B cell (primary cell): ENCODE measurements at places on chromosomes 3 and 15. TPM values are rescaled to one million over a fixed set of nuclear protein-coding genes. Genes with fewer than 3 reads are reported as not detected.

The RTP1 gene
- not detected in 2 replicates for total RNA-seq

The FGF7 gene
- total RNA-seq: 0.10 and 0.12 TPM in 2 replicates

The BUB1B gene
- 2.9 and 4.4 TPM in 2 replicates for total RNA-seq

The IL16 gene
- 284 and 287 TPM in 2 replicates for total RNA-seq

The GPR149 gene
- total RNA-seq: not detected in 2 replicates

The GAP43 gene
- not detected in 2 replicates for total RNA-seq

The CCNB2 gene
- total RNA-seq: 0.67 TPM in 1 of 2 replicates, not detected in the other

The KBTBD8 gene
- 27.6 and 32.6 TPM in 2 replicates for total RNA-seq

The PTPN9 gene
- total RNA-seq: 15.5 and 19.9 TPM in 2 replicates

The NDN gene
- not detected in 2 replicates for total RNA-seq

The ARMC8 gene
- total RNA-seq: 81.1 and 98.4 TPM in 2 replicates

The SOX14 gene
- total RNA-seq: not detected in 2 replicates

The UROC1 gene
- total RNA-seq: not detected in 2 replicates

The RSRC1 gene
- 46.3 and 54.6 TPM in 2 replicates for total RNA-seq

DNA sequence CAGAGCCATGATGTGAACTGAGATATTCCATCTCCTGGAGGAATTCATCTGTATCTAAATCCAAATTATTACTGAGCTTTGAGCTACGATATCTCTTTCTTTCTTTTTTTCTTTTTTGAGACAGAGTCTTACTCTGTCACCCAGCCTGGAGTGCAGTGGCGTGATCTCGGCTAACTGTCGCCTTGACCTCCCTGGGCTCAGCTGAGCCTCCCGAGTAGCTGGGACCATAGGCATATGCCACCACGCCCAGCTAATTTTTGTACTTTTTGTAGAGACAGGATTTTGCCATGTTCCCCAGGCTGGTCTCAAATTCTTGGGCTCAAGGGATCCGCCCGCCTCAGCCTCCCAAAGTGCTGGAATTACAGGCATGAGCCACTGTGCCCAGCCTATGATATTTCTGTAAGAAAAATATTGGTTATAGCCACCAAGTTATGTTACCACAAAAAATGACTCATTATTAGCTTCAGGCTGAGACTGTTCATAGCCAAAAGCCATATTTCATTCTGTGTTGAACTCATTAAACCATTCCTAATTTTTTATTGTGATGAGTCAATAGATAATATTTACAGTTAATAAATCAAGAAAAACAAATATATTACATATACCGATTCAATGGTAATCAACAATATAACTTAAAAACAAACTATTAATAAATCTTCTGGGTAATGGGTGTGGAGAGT lies 27.1 kb upstream of the SLC30A4 start:
- no peak overlapping the region for H3K4me3 ChIP-seq
- DNase-seq: no peak
- H3K4me1 ChIP-seq: no peaks in the 10 kb centered on the region
- H3K27ac ChIP-seq: no peak overlapping the region
- H3K36me3 ChIP-seq: no peaks in the 10 kb centered on the region
- peaks cover 4% of the 10 kb centered on the region for H3K27me3 ChIP-seq

GRCh38 chr3:144036498-144036897 lies 64.9 kb downstream of the DIPK2A start:
- no peak overlapping the region for H3K27ac ChIP-seq
- no peaks in the 10 kb centered on the region for H3K36me3 ChIP-seq
- H3K4me1 ChIP-seq: no peaks in the 10 kb centered on the region
- no peaks in the 10 kb centered on the region for H3K27me3 ChIP-seq

DNA sequence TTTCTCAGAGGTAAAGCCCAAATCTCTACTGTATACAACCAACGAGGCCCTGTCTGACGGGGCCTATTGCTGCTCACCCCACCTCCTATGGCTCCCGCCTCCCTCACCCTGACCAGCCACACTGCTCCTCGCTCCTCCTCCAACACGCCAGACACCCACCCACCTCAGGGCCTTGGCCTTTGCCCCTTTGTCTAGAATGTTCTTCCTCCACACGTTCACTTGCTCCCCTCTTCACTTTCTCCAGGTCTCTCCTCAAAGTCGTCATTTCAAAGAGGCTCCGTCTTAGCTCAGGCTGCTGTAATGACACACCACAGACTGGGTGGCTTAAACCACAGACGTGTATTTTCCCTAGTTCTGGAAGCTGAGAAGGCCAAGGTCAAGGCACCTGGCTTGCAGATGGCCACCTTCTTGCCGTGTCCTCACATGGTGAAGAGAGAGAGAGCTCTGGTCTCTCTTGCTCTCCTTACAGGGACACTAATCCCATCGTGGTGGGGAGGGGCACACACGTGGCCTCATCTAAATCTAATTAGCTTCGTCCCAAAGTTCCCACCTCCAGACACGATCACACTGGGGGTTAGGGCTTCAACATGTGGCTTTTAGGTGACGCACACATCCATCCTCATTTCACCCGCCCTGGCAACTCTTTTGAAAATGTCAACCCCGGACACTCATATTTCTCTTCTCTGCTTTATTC lies 98.2 kb downstream of the TLE3 start:
- no peak overlapping the region for H3K27ac ChIP-seq
- no peak overlapping the region for H3K4me3 ChIP-seq
- no peaks in the 10 kb centered on the region for H3K36me3 ChIP-seq
- H3K4me1 ChIP-seq: peaks cover 44% of the 10 kb centered on the region
- no peak for DNase-seq

- no peaks in the 10 kb centered on the region for H3K4me1 ChIP-seq
- no peak for DNase-seq
- H3K27ac ChIP-seq: no peak overlapping the region
- peaks cover 11% of the 10 kb centered on the region for H3K36me3 ChIP-seq
- H3K27me3 ChIP-seq: no peaks in the 10 kb centered on the region
- no peak overlapping the region for H3K4me3 ChIP-seq
These were observed 105.8 kb downstream of the DHX30 start for GRCh38 chr3:47908744-47909143.

GRCh38 chr3:71268462-71268999 lies 315.0 kb downstream of the FOXP1 start:
- peaks cover 4% of the 10 kb centered on the region for H3K36me3 ChIP-seq
- H3K27me3 ChIP-seq: no peaks in the 10 kb centered on the region
- peaks cover 19% of the 10 kb centered on the region for H3K4me1 ChIP-seq
- no peak for DNase-seq

- no peaks in the 10 kb centered on the region for H3K27me3 ChIP-seq
- DNase-seq: peak; percentile 89
- H3K36me3 ChIP-seq: peaks cover 12% of the 10 kb centered on the region
- H3K4me1 ChIP-seq: peaks cover 63% of the 10 kb centered on the region
These were observed 1.9 kb downstream of the KLF13 start for GRCh38 chr15:31328428-31328968.

GRCh38 chr3:42090973-42091731 lies at the start of gene TRAK1:
TRAK1 (plus strand) TSS chr3:42091357; CDS start chr3:42091470, 113 bp downstream.
- peak within 1 kb of the TSS; percentile 60 for H3K27ac ChIP-seq
- peak; percentile 6 for DNase-seq
- peaks cover 7% of the 10 kb centered on the region for H3K36me3 ChIP-seq
- peaks cover 34% of the 10 kb centered on the region for H3K4me1 ChIP-seq

DNA sequence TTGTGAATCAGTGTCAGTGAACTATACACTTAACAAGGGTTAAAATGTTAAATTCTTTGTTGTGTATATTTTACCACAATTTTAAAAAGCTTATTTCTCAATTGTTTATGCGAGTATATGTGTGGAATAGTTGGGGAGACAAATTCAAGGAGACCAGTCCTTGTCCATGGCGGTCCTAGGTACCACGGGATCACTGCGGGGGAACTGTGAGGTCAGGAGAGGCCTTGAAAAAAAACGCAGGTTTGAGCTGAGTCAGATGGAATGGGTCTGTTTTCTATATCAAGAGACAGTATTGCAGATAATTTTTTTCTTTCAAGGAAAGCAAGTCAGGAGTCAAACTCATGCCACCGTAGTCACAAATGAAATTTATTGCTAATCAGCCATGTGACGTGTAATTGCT lies 18.5 kb downstream of the IGF1R start:
- H3K36me3 ChIP-seq: no peaks in the 10 kb centered on the region
- no peaks in the 10 kb centered on the region for H3K27me3 ChIP-seq
- no peak overlapping the region for H3K27ac ChIP-seq
- H3K4me3 ChIP-seq: no peak overlapping the region

GRCh38 chr3:120670576-120670975 lies 11.5 kb downstream of the HGD start:
- DNase-seq: no peak
- no peaks in the 10 kb centered on the region for H3K36me3 ChIP-seq
- H3K4me1 ChIP-seq: no peaks in the 10 kb centered on the region
- H3K27me3 ChIP-seq: no peaks in the 10 kb centered on the region
- H3K4me3 ChIP-seq: no peak overlapping the region

DNA sequence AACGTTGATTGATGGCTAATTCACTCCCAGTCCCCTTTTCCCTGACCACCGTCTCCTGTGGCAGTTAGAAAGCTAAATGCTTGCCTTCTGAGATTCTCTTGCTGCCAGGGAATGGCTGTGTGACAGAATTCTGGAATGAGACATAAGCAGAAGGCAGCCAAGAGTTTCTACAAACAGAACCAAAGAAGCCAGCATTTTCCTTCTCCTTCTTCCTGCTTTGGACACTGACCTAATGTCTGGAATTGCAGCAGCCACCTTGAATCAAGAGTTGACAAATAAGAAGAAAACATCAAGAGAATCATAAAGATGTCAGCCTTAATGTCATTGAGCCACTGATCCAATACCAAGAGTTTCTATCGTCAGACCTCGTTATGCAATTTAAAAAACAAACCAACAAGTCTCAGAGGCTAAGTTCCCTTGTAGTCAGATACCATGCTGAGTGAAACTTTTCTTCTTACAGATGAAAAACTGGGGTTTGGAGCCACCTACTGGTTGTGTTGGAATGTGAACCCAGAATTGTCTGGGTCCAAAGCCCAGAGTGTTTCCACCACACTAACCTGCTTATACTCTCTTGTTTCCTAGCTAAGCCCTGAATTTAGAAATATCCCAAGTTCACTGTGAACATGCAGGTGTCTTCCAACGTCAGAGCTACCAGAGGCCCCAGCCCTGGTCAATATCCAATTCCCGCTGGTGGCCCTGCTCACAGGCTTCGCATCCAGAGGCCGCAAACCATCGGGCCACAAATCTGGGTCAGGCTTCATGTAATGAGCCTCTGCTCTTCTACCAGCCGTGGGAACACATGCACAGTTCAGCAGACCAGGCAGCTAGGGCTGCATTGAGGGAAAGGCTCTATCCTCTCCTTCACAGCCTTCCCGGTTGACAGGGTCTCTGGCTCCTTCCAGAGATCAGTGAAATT lies 42.5 kb downstream of the MCF2L2 start:
- no peak overlapping the region for H3K27ac ChIP-seq
- peaks cover 14% of the 10 kb centered on the region for H3K4me1 ChIP-seq
- peaks cover 11% of the 10 kb centered on the region for H3K27me3 ChIP-seq
- no peak overlapping the region for H3K4me3 ChIP-seq
- no peaks in the 10 kb centered on the region for H3K36me3 ChIP-seq
- peak; percentile 77 for DNase-seq

DNA sequence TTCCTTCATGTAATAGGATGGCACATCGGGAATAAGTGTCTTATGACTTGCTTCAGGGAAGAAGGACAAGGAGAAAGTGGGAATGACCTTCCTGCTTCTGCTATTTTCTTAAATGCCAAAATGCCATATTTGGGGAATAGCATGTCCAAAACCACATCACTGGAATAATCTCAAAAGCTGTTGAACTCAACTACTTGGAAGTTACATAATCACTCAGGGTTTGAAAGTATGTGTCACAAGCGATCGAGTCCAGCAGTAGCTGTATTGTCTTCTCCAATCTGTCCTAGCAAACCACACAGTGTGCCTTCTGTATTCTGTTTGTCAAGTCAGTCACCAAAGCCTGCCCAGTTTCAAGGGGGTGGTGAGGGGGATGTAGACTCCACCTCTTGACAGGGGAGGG lies 58.3 kb upstream of the GADL1 start:
- H3K27me3 ChIP-seq: no peaks in the 10 kb centered on the region
- no peak overlapping the region for H3K27ac ChIP-seq
- no peaks in the 10 kb centered on the region for H3K4me1 ChIP-seq
- no peaks in the 10 kb centered on the region for H3K36me3 ChIP-seq
- H3K4me3 ChIP-seq: no peak overlapping the region

DNA sequence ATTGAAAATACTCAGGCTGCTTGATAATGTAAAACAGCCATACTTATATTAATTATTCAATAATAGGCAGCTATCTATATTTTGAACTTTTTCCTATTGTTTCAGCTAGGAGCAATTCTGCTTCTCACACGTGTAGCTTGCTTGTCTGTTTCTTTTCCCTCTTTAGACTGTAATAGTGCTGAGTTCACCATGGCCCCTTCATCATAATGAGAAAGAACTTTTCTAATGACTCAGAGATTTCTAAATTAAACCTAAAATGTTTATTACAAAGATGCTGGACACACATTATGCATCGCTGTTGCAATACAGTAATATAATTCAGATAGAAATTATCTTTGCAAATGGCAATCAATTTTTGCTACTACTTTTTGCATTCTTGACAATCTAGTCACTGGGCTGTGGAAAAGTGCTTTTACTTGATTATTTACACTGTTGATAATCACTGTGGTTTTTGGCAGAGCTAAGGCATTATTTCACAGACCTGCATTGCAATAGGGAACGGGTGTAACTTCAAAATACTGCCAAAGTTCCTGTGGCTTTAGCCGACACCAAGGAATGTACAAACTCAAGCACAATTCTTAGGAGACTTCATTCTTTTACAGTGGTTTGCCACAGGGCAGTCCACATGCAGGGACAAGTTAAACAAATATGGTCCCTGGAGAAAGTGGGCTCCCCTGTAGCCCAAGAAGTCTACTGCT lies 281.0 kb upstream of the TBL1XR1 start:
- H3K4me3 ChIP-seq: no peak overlapping the region
- no peaks in the 10 kb centered on the region for H3K4me1 ChIP-seq
- no peak for DNase-seq
- no peaks in the 10 kb centered on the region for H3K36me3 ChIP-seq
- H3K27me3 ChIP-seq: no peaks in the 10 kb centered on the region
- H3K27ac ChIP-seq: no peak overlapping the region

DNA sequence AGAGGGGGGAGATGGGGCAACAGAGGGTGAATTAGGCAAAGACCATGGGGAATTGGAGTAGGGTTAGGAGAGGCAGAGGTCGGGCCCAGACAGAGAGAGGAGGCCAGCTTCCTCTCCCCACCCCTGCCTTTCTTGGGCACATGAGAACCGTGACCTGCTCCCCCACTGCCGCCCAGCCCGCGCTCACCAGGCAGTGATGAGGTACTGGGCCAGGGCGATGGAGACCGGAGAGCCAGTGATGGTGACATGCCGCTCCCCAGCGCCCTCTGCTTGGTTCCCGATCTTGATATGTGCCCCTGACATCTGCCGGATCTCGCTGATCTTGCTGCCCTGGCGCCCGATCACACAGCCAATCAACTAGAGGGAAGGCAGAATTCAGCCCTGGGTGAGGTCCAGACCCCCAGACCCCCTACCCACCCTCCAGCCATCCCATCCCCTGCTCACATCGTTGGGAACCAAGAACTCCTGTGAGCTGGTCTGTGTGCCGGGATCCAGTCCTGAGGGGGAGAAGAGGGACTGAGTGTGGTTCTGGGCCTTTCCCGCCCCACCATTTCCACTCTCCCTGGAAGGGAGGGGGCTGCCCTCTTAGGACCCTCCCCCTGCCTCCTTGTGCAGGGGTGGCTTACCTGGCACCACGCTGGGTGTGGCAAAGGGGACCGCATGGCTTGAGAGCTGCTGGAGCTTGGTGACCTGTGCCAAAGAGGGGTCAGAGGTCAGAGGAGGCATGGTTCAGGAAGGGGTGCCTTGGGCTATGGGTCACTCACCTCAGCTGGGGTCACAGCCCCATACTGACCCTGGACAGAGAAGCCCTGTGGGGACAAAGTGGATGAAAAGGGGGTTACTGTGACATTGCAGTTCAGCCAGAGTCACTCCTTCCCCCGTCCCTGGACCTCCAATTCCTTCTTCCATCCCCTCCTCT lies 3.7 kb downstream of the GPR62 start:
- H3K27ac ChIP-seq: no peak overlapping the region
- no peak for DNase-seq
- H3K4me1 ChIP-seq: peaks cover 7% of the 10 kb centered on the region
- H3K36me3 ChIP-seq: no peaks in the 10 kb centered on the region

- H3K27me3 ChIP-seq: no peaks in the 10 kb centered on the region
- no peak overlapping the region for H3K4me3 ChIP-seq
- no peaks in the 10 kb centered on the region for H3K36me3 ChIP-seq
- H3K4me1 ChIP-seq: no peaks in the 10 kb centered on the region
These were observed 604.8 kb downstream of the UNC13C start for GRCh38 chr15:54582863-54583643.
